D721Med (cell line): ENCODE measurements at places on chromosomes 1 and 21.

GRCh38 chr21:15088488-15088887 lies 23.7 kb upstream of the NRIP1 start:
- no peak for DNase-seq

- no peak for DNase-seq
Measured at GRCh38 chr1:147079400-147080005, 92.8 kb downstream of the PRKAB2 start.

- no peak for DNase-seq
Measured at GRCh38 chr1:44377925-44378784, 23.1 kb upstream of the ERI3 start.

DNA sequence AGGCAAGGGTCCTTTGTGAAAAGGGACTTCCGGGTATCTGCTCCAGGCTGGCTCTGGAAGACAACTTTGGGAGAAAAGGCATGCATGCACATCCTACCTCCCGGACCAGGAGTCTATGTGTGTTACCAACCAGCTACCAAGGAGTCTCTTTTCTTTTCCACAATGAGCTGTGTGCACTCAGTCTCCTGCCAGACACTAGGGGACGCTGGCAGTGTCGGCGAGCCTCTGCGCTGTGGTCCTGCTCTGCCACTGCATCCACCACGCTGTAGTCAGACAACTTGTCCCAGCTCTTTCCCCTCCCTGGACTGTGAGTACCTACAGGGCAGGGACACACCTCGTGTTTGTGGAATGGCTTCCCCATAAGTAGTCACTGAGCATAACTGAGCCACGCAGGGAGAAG lies 5.1 kb upstream of the SSR2 start:
- peak; percentile 80 for DNase-seq

- no peak for DNase-seq
Measured at GRCh38 chr1:56531624-56532349, 47.6 kb downstream of the PLPP3 start.

- no peak for DNase-seq
Measured at GRCh38 chr1:177546346-177546745, 375.6 kb downstream of the BRINP2 start.

- DNase-seq: no peak
Measured at GRCh38 chr1:10897321-10897980, 101.0 kb upstream of the CASZ1 start.

DNA sequence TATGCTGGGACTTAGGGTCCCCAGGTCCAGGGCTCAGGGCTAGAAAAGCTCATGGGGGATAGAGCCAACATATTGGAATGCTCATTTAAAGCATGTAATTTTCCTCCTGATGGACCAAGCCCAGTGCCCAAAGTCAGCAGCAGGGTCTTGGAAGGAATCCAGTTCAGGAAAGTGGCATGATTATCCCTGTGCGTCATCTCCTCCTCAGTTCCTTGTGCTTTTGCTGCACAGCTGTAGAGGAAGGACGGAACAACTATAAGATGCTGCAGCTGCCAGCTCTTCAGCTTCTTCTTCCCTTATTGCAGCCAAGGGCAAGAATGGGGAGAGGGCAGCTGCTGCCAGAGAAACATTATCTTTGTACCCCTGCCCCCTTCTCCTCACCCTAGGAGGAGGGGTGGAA lies 58.4 kb downstream of the OVGP1 start:
- no peak for DNase-seq

DNA sequence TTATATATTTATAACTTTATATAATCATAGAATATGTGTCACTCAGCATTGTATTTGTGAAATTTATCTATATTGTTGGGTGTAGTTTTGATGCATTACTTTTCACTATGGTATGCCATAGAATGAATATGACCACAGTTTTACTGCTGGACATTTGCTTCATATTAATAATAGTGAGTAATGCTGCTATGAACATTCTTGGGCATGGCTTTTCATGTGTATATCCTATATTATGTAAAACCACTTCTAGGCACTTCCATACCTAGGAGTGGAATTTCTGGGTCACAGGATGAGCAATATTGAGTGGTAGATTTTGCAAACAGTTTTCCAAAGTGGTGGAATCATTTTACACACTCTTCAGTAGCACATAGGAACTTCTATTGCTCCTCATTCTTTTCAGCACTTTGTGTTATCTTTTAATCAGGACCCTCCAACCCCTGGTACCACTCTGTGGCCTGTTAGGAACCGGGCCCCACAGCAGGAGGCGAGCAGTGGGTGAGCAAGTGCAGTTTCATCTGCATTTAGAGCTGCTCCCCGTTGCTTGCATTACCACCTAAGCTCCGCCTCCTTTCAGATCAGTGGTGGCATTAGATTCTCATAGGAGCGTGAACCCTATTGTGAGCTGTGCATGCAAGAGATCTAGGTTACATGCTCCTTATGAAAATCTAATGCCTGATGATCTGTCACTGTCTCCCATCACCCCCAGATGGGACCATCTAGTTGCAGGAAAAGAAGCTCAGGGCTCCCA lies 56.0 kb upstream of the CNIH3 start:
- no peak for DNase-seq

DNA sequence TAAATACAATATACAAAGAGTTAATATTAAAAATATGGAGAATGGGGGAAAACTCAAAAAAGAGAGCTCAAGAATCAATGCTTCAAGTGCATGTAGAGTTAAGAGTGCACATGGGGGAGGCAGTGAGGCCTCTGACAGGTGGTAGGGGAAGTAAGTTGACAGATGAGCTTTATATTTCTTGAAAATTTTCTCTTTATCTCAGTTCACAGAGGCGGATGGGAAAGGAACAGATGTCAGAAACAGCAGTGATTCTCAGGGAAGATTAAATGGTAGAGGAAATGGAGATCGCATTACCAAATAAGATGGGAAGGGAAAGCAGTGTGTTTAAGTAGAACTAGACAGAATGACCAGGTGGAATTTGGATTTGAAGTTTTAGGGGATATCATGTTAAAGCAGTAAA lies 200.1 kb upstream of the C1orf105 start:
- no peak for DNase-seq

GRCh38 chr1:155761736-155762405 lies 73.0 kb downstream of the DAP3 start:
- DNase-seq: no peak

DNA sequence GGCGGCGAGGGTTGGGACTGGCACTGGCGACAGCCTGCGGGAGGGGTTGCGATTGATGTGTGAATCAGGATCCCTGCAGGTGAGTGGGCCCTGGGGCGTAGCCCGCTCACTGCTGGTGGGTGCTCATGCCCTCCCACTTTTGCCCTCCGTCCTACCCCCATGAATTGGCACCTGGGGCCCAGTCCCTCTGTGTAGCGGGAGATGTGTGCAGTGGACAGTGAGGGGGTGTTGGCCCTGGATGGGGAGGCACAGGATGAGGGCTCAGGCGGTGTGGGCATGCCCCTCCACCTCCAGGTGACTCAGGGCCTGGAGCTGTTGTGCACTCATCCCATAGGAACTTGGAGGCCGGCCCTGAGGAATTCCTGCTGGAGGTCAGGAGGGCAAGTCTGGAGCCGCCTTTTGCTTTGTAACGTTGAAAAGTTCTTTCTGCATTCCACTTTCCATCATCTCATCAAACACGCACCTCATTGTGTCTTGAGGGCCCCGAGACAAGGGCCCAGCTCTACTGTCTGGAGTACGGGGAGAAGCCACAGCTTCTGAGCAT lies 3.0 kb downstream of the PEAR1 start:
- DNase-seq: no peak

DNA sequence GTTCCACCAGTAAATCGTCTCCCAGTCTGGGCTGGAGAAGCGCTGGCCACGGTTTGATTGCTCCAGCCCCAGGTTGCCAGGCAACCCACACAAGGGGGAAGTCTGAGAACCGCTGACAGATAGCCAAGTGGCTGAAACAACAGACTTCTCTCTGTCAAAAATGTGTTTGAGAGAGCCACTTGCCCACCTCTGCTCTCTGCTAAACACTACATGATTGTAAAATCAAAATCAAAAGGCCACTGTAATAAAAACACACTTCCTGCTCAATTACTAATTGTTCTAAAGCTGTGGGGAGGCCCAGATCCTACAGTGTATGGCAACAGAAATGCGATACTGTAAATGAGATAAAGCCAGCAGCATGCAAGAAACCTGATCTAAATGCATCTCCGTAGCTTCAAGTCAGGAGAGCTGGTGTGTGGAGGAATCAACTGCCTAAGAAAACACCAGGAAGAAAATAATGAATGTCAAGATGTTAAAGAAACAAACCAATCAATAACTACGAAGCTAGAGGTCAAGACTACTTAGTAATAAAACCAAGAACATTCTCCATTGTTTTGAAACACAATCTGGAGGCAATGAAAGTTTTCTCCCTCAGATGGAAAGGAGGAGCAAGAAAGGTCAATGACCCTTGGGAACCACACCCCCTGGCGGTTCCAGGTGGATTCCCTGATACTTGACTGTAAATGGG lies 121.2 kb downstream of the SLC45A1 start:
- no peak for DNase-seq

DNA sequence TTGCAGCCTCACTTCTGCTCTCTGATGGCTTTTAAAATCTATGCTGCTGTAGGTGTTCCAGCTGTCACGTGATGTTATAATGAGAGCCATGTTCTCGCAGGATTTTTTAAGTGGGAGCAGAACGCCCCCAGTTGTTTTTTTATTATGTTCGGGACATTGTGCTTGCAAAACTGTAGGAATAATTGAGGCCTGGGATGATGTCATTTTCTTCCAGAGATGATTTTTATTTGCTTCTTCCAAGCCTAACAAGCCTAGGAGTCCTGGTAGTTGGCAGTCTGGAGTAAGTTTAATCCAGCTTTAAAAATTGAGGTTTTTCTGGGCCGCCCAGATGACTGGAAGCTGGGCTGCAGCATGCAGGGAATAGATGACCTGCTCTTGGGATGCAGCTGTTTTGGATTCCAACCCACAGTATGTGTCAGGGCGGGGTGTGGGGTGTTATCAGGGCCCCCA lies 34.6 kb upstream of the CHIT1 start:
- DNase-seq: no peak

GRCh38 chr1:199242147-199242546 lies 603.3 kb downstream of the PTPRC start:
- DNase-seq: no peak

- no peak for DNase-seq
Measured at GRCh38 chr21:44353191-44353970, at the start of gene TRPM2. Gene TRPM2, plus strand, starts transcription at chr21:44353621. Its CDS starts 80 bp downstream, at chr21:44353701.

DNA sequence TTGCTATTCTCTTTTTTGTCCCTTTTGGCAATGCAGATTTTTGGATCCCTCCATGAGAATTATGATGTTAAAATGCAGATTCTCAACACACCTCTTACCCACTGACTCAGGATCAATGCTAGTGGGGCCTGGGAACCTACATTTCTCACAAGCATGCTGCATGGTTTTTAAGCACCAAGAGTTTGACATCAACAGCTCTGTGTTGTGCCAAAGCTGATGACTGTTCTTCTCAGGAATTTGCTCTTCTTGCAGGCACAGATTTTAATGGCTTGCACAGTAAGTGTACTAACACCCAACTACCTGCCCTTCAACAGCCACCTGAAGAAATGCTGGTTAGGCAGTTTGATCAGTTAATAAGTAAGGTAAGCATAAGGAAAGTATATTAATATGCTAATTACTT lies 468.7 kb downstream of the PTBP2 start:
- no peak for DNase-seq

GRCh38 chr1:22629886-22630285 lies 6.5 kb upstream of the C1QA start:
- DNase-seq: no peak

- no peak for DNase-seq
Measured at GRCh38 chr1:224804220-224804619, 125.3 kb upstream of the DNAH14 start.

DNA sequence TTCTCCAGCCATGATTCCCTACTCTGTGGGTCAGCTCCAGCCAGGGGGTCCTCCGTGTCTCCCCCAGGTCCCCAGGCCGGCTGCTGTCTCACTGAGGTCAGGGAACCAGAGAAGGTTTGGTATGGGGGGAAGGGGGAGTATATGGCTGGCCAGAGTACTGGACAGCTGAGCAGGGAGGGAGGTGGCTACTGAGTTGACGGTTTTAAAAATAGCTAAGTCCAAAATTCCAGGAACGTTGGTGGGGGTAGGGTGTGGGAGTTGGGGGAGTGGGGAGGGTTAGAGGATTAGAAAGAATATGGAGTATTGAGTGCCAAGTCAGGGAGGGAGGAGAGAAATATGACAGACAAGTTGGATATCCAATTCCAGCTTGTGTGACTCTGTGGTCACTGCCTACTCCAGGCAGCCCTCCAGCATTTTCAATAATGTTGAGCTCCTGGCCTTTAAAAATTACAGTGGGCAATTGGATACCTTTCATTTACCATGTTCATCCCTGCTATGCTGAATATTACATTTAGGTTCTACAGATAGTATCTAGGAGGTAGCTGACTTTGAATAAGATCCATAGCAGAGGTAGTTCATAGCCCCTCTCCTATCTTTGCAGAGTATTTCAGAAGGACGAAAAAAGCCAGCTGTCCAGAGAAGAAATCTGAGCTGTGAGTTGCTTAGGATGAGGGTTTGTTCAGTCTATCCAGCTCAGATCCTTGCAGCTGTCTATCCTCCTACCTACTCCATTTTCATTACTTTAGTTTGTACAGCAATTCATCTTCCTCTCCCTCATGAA lies at the start of gene HJV:
Gene HJV, minus strand, starts transcription at position 114 of the 781 bp plus-strand sequence. CDS start 1,504 bp downstream, outside the sequence.
- no peak for DNase-seq

GRCh38 chr1:20125100-20125499 lies 5.8 kb upstream of the PLA2G2D start:
- DNase-seq: no peak

GRCh38 chr21:30719401-30719800 lies 824 bp upstream of the KRTAP21-3 start:
- DNase-seq: no peak

DNA sequence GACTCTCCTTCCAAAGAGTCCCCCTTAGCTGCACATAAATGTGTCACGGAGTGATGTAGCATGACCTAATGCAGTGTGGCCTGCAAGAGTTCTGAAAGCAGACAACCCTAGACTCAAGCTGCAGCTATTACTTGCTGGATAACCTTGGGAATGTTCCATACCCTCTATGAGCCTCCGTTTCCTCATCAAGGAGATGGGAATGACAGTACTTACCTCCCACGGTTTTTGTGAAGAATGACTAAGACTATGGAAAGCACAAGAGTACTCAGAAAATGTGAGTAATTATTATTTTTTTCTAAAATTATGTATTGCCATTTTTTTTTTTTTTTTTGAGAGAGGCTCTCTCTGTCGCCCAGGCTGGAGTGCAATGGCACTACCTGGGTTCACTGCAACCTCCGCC lies 3.0 kb downstream of the TTC39A start:
- DNase-seq: no peak

GRCh38 chr21:25970254-25970930 lies 200.2 kb downstream of the APP start:
- DNase-seq: no peak
